ENCODE measurements at places on chromosomes 1 and 21. TPM values are rescaled to one million over a fixed set of nuclear protein-coding genes. Genes with fewer than 3 reads are reported as not detected.

The KRTAP22-1 gene
- not detected for total RNA-seq

The C1orf232 gene
- total RNA-seq: not detected

The BTBD8 gene
- total RNA-seq: 18.3 TPM

The GPR52 gene
- total RNA-seq: 6.6 TPM

GRCh38 chr1:172851077-172851476 is 192.2 kb downstream of the FASLG start:
- H3K27ac ChIP-seq: no peak overlapping the region
- H3K4me3 ChIP-seq: no peak overlapping the region
- H3K27me3 ChIP-seq: no peaks in the 10 kb centered on the region
- no peaks in the 10 kb centered on the region for H3K36me3 ChIP-seq
- no peak for DNase-seq

GRCh38 chr1:46166521-46167462 is 8.1 kb upstream of the TSPAN1 start:
- peak overlapping the region; percentile 81 for H3K27ac ChIP-seq
- no peaks in the 10 kb centered on the region for H3K27me3 ChIP-seq
- no peak overlapping the region for H3K4me3 ChIP-seq

- no peak for DNase-seq
- no peak overlapping the region for H3K27ac ChIP-seq
- no peaks in the 10 kb centered on the region for H3K36me3 ChIP-seq
- H3K4me1 ChIP-seq: no peaks in the 10 kb centered on the region
These were observed 21.1 kb upstream of the AJAP1 start for GRCh38 chr1:4633346-4633745.

- H3K27ac ChIP-seq: no peak overlapping the region
- no peak overlapping the region for H3K4me3 ChIP-seq
- no peaks in the 10 kb centered on the region for H3K36me3 ChIP-seq
- H3K27me3 ChIP-seq: no peaks in the 10 kb centered on the region
- no peak for DNase-seq
These were observed 162.7 kb downstream of the PIGK start for GRCh38 chr1:77056525-77056924.

- H3K4me1 ChIP-seq: no peaks in the 10 kb centered on the region
- no peak overlapping the region for H3K4me3 ChIP-seq
- H3K27ac ChIP-seq: no peak overlapping the region
These were observed 4.1 kb downstream of the CRYBG2 start for GRCh38 chr1:26349877-26350244.

- DNase-seq: no peak
- H3K36me3 ChIP-seq: no peaks in the 10 kb centered on the region
- no peak overlapping the region for H3K4me3 ChIP-seq
- no peaks in the 10 kb centered on the region for H3K4me1 ChIP-seq
- H3K27ac ChIP-seq: no peak overlapping the region
These were observed 8.4 kb downstream of the PDE9A start for GRCh38 chr21:42661688-42662429.

DNA sequence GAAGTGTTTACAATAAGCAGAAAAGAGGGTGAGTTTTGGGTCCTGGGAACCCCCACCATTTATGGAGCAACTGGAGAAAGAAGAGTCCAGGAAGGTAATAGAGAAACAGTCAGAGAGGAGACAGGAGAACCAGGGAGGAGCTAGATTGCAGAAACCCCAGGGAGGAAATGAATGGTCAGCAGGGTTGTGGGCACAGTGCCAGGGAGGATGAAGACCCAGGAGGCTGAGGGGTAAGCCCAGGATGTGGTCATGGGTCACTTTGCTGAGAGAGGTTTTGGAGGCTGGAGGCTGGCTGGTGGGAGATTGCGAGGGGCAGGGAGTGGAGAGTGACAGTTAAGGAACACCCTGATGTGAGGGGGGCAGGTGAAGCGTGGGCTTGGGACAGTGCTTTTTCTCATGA is 169.9 kb upstream of the CSF3R start:
- no peak for DNase-seq
- H3K27ac ChIP-seq: no peak overlapping the region
- H3K4me1 ChIP-seq: peaks cover 3% of the 10 kb centered on the region
- H3K4me3 ChIP-seq: no peak overlapping the region
- no peaks in the 10 kb centered on the region for H3K36me3 ChIP-seq

DNA sequence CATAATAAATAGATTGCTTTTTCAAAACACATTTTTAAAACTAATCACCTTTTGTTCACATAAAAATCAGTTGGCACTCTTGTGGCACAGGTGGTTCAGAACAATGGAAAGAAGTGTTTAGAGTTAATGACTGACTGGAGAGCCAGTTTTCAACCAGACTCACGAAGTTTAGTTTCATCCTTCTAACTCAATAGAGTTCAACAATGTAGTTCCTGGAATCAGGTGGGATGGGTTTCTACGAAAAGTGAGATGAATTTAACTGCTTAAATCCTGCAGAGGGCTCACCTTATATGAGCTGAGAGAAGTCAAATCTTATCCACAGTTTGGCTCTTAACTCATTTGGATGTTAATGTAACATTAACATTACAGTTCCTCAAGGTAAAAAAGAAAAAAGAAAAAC is 116.5 kb downstream of the SMYD2 start:
- H3K27ac ChIP-seq: no peak overlapping the region
- H3K4me3 ChIP-seq: no peak overlapping the region
- no peaks in the 10 kb centered on the region for H3K27me3 ChIP-seq
- no peaks in the 10 kb centered on the region for H3K4me1 ChIP-seq
- DNase-seq: no peak
- peaks cover 12% of the 10 kb centered on the region for H3K36me3 ChIP-seq

All from thyroid gland (tissue), 4 donors.